Activated naive CD8-positive, alpha-beta T cell treated with anti-CD3 and anti-CD28 coated beads, Interleukin-2, amount 10 ng/mL, durations not matched to agents 7 days and 5 days (primary cell): ENCODE measurements at places on chromosomes 13 and 19. TPM values are rescaled to one million over a fixed set of nuclear protein-coding genes. Genes with fewer than 3 reads are reported as not detected.

The POSTN gene
- not detected for total RNA-seq

The KCNJ14 gene
- 1.4 TPM for total RNA-seq

The PEPD gene
- 23.5 TPM for total RNA-seq

The NPHS1 gene
- total RNA-seq, result not detected

The ZNF256 gene
- 18.8 TPM for total RNA-seq

The MBD3L2 gene
- not detected for total RNA-seq

The FOXO1 gene
- 36.7 TPM for total RNA-seq

The BCL3 gene
- 28.8 TPM for total RNA-seq

The GJB6 gene
- total RNA-seq, result 6.3 TPM

The ZNF837 gene
- 3.5 TPM for total RNA-seq

The TMEM143 gene
- total RNA-seq, result 24.8 TPM

The CEACAM16 gene
- not detected for total RNA-seq

The ZNF799 gene
- total RNA-seq, result 7.6 TPM

The PEG3 gene
- 0.06 TPM for total RNA-seq
